ENCODE measurements at places on chromosomes 6 and 20.

DNA sequence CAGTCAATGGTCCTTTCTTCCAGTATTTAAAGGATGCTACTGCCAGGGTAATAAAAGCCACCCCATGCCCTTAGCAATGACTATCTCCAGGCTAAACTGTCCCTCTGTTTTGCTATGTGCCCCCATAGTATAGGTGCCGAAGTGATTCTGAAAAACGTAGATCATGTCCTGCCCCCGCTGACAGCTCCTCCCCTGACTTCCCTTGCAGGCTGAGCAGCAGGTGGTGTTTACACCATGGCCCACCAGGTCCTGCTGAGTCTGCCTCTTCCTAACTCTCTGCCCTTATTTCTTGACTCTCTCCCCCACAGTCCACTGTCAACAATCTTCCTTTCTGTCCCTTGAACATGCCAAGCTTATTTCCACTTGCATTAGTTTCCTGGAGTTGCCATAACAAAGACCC, 352.5 kb upstream of the TSHZ2 start:
- DNase-seq, result no peak

- DNase-seq, result no peak
Observed at GRCh38 chr20:21114584-21114983, 8.4 kb upstream of the LINC00237 start.

DNA sequence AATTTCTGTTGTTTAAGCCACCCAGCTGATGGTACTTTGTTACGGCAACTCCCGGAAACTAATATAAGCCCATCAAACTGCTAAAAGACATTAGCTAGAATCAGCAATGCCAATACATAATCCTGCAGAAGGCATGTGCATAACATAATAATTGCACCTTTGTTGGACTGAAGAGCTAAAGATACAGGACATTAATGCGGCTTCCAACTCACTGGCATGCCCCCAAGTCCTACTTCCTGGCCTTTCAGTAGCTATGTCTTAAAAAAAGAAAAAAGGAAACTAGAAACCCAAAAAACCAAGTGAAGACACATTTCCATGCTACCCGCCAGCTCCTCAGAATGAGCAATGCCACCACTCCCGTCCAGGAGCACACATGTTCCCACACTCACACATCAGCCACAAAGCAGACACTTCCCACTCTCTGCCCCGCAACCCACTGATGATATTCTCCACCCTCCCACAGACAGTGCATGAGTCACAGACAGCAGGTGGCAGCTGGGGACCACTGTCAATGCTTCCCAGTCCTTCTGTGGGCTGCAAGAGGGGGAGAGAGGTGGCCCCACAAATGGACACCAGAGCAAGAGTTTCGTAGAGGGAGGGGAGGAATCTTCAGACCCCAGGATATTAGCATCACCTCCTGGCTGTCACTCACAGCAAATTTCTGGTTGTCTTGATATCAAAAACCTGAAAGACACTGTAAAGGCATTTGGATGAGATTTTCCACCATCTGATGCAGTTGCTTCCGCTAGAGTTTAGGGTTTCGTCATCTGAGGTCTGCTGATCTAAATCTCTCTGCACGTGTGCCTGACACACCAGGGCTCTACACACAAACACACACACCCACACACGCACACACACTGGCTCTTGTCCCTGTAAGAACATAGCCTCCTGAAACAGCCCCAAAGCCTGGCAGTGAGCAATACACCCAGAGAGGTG, 32.8 kb downstream of the GFOD1 start:
- DNase-seq, result peak; percentile 17

- DNase-seq, result no peak
Observed at GRCh38 chr6:105336986-105337385, 65.9 kb downstream of the PREP start.

- DNase-seq, result no peak
Observed at GRCh38 chr6:135535989-135536414, 38.5 kb upstream of the AHI1 start.

DNA sequence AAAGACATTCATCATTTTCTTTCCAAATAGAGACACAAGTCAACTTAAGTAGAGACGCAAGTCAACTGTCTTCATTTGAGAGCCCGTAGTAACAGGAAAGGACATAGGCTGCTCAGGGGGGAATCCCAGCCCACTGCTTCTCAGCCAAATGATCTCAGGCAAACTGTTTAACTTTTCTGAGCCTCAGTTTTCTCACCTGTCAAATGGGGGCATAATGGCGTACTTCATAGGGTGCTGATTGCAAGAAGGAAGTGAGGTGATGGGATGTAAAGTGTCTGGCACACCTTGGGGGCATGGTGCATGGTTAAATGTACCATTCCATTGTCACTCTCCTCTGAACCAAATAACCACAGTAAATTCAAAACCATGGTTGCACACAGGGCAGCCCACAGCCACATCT, 96.5 kb downstream of the EYA2 start:
- no peak for DNase-seq

- DNase-seq, result no peak
Observed at GRCh38 chr6:117472667-117473066, 9.8 kb upstream of the DCBLD1 start.

- DNase-seq, result no peak
Observed at GRCh38 chr6:136539967-136540652, 10.1 kb downstream of the MAP7 start.

- no peak for DNase-seq
Observed at GRCh38 chr6:21804941-21805610, 211.5 kb downstream of the SOX4 start.

DNA sequence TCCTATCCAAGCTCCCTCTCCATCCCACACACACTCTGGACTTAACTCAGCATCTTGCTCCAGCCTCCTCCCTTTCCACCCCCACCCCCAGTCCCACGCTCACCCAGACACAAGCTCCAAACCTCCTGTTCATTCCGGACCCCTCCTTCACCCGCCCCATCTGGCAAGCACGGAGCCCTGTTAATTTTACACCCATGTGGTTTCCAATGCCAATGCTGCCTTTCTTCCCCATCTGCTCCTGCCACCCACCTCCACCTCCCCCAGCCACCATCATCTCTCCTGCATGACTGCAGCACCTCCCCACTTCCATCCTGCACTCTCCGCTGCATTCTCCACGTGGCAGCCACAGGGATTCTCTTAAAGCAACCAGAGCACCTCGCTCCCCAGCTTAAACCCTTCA, 9.9 kb upstream of the CDK5RAP1 start:
- no peak for DNase-seq

DNA sequence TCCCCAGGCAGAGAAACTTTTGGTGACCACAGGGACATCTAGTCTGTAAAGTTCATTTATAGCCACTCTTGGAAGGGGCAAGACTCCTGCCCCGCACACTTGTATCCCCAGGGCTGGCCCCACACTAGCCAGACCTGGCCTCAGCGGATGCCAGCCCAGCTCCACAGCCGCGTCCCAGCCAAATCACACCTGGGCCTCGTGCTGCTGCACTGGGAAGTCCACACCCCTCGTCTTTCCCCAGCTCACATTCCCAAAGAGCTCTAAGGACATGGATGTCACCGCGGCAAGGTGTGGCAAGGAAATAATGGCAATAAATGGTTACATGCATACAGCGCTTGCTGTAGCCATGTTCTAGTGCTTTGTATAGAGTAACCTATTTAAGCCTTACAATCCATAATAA, 8.6 kb downstream of the IP6K3 start:
- DNase-seq, result no peak

- no peak for DNase-seq
Observed at GRCh38 chr6:158557927-158558326, 2.0 kb upstream of the TMEM181 start.

GRCh38 chr6:170284866-170285469, 5.9 kb downstream of the DLL1 start:
- DNase-seq, result no peak

GRCh38 chr6:137233911-137234863, 15.0 kb upstream of the IFNGR1 start:
- DNase-seq, result no peak

GRCh38 chr6:119329794-119330180, 19.8 kb downstream of the MAN1A1 start:
- no peak for DNase-seq

GRCh38 chr20:20321134-20321533, 46.8 kb upstream of the INSM1 start:
- no peak for DNase-seq

- no peak for DNase-seq
Observed at GRCh38 chr6:20866036-20866435, 331.8 kb downstream of the CDKAL1 start.

DNA sequence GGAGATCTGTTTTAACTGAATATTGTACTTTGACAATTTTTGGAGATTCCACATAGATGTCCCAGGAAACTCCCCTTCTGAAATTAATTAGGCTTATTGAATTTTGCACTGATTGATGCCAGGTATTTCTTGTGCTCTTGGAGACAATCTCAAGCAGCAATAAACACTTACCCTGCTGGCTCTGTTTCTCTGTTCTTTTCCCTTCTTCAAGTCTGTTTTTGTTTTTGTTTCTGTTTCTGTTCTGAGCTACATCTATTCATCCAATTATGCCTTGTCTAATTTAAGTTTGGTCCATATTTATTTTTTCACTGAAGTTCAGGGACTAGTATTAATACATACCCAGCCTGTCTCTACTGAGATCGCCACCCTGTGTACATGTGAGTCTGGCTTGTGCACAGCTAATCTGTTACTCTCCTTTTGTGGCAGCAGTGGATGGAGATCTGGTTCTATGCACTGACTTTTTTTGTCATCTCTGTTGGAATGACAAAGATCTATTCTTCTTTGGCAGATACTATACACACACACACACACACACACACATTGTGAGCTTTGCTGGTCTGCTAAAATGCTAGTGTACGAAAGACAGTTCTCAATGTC, 51.9 kb downstream of the IL22RA2 start:
- no peak for DNase-seq

DNA sequence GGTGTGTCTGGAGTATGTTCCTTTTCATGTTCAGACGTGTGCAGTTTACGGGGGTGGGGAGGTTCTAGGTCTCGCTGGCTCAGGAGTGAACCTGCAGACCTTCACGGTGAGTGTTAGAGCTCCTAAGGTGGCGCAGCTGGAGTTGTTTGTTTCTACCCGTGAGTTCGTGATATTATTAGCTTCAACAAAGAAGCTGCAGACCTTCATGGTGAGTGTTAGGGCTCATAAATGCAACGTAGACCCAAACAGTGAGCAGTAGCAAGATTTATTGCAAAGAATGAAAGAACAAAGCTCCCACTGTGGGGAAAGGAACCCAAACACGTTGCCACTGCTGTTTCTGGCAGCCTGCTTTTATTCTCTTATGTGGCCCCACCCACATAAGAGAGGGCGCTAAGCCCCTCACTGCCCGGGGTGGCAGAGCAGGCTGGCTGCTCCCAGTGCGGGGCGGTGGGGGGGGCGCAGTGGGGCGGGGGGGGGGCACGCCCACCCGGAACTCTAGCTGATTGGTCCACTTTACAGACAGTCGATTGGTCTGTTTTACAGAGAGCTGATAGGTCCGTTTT, 41.3 kb upstream of the GMPR start:
- DNase-seq, result no peak

GRCh38 chr6:96157018-96157565, 141.3 kb downstream of the FUT9 start:
- no peak for DNase-seq

GRCh38 chr6:20279608-20280287, 67.5 kb upstream of the MBOAT1 start:
- DNase-seq, result no peak

DNA sequence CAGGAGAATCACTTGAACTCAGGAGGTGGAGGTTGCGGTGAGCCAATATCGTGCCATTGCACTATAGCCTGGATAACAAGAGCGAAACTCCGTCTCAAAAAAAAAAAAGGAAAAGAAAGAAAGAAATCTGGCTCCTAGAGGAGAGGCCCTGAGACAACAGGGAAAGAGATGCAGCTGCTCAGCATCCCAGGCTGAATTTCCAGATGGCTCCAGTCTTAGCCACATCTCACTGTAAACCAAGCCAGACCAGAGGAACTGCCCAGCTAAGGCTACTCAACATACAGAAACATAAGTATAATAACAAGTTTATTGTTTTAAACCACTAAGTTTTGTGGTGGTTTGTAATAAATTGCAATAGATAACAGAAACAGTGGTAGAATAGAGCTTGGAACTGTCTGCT, 38.5 kb upstream of the TASP1 start:
- DNase-seq, result no peak

DNA sequence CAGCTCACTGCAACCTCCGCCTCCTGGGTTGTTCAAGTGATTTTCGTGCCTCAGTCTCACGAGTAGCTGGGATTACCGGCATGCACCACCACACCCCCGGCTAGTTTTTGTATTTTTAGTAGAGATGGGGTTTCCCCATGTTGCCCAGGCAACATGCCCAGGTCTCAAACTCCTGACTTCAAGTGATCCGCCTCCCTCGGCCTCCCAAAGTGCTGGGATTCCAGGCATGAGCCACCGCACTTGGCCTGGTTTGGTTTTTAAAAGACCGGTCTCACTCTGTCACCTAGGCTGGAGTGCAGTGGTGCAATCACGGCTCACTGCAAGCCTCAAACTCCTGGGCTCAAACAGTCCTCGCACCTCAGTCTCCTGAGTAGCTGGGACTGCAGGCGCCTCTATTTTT, 40.1 kb downstream of the VSTM2L start:
- DNase-seq, result no peak

DNA sequence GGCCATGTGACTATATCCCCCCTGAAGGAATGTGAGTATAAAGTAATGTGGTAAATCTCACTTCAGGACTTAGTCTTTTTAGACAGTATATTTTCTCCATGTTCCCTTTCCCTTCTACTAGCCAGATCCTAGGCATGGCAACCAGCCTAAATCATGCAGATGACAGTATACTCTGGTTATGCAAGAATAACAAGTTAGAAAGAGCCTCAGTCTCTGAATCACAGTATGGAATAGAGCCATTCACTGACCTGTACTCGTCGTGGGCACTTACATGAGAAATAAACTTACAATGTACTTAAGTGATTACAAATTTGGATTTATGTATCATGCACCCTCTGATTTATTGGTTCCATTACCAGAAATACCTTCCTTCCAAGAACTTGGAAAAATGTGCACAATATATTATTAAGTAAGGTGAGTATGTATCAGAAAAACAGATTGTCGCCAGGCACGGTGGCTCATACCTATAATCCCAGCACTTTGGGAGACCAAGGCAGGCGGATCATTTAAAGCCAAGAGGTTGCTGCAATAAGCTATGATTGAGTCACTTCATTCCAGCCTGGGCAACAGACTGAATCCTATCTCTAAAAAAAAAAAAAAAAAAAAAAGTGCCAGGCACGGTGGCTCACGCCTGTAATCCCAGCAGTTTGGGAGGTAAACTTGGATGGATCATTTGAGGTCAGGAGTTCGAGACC, 25.1 kb upstream of the FAM8A1 start:
- DNase-seq, result no peak

DNA sequence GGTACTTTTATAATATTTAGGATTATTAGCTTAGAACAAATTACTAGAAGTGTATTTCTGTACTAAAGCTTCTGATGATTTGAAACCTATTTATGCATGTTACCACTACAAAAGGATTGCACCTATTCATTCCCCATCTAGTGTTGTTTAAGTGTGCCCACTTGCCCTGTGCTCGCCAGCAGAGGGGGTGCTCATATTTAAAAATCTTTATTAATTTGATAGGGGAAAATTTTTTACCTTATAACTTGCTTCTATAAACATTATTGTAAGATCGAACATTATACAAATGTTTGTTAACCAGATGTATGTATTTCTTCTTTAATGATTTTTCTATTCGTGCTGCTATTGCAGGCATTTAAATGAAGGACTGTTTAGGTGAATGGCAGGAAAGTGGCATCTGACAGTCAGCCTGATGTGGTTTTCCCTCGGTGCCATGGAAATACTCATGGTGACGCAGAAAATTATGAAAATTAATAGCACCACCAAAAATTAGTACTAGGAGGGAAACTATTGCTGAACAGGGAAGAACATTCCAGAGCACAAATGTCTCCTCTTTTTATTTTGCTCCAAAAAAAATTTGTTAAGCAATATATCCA, 44.1 kb upstream of the FNDC1 start:
- DNase-seq, result no peak

Measured in activated CD4-positive, CD25-positive, alpha-beta regulatory T cell (primary cell).